ENCODE measurements at places on chromosomes 7 and 10. TPM values are rescaled to one million over a fixed set of nuclear protein-coding genes. Genes with fewer than 3 reads are reported as not detected.

PRPF18 gene
- 31.2 TPM for total RNA-seq

FKBP6 gene
- total RNA-seq, result not detected

ZCCHC24 gene
- 0.43 TPM for total RNA-seq

ADRB1 gene
- total RNA-seq, result not detected

ZEB1 gene
- 56.8 TPM for total RNA-seq

SLC39A12 gene
- not detected for total RNA-seq

ITPRID1 gene
- not detected for total RNA-seq

RHOBTB1 gene
- total RNA-seq, result not detected

LMOD2 gene
- total RNA-seq, result not detected

EEPD1 gene
- total RNA-seq, result 1.4 TPM

ASB4 gene
- total RNA-seq, result not detected

GRCh38 chr10:71842856-71843686 lies 8.0 kb downstream of the PSAP start:
- no peak for DNase-seq

GRCh38 chr10:60944058-60944909 lies at the start of gene RHOBTB1:
Gene RHOBTB1 (minus strand): TSS chr10:60944185. CDS start chr10:60911542, 32,643 bp downstream.
- no peak for DNase-seq

DNA sequence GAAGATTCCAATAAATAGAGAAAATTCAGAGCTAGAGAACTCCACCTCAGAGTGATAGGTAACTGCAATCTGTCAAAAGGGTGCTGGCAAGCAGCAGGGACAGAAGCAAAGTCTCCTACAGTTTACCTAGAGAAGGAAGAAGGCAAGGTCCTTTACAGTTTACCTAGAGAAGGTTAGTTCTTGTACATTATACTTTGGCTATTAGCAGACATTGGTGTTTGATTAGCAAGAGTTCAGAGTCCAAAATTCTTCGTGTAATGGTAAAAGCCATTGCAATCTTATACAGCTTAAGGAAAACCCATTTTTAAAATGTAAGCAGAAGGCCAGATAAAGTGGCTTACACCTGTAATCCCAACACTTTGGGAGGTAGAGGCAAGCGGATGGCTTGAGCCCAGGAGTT lies 45.9 kb downstream of the SLC25A13 start:
- DNase-seq, result no peak

DNA sequence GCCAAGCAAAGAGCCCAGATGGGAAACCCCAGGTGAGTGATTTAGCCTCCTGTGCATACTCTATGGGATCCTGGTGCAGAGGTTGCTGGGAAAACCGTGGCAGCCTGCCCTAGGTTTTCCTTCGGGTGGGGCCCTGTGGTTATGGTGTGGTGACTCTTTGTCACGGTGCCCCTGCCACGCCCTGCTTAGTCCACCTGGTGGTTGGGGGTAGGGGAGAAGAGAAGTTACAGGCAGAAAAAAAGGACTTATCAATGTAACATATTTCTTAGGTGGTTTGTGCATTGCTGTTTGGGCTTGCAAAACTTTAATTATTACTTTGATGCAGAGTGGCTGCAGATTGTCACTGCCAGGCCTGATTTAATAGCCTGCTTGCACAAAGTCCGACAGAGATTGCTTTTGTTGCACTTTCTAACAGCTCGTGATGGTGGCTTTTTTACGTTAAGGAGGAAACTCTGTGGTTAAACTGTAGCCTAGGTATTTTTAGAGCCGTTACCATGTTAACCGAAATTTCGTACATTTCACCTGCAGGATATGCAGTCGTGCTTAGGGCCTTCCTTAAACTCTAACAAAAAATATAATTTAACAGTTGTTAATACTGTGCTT lies 197.4 kb downstream of the RNLS start:
- no peak for DNase-seq

DNA sequence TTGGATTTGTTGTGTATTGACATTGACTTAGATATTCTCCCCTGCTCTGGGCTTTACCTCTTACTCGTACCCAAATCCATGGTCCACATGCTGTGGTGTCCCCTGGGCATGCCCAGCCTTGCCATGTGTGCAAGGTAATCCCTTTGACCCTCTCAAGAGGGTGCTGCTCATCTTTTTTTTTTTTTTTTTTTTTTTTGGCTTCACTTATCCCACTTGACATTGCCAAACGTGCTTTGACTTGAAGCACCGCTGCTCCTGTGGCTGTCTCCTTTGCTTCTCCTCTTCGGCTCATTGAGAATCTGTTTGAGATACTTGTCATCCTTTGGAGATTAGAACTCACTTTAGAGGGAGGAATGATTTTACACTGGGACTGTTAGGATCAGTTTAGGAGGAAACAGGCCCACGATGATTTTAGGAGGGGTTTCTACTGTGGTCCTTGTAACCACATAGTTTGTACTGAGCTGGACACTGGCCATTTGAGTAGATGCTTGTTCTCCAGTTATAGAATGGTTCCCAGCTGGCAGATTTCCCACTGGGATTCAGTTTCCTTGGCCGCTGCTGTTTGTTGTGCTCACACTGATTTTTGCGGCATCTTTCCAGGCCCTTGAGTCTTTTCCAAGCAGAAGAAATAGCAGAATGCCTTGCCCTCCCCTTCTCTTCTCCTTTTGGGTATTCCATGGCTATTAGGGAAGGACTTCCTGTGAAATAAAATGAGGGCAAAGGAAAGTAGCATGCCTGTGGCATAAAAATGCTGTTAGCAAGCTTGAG lies 184.8 kb downstream of the AUTS2 start:
- DNase-seq, result no peak

- no peak for DNase-seq
Observed at GRCh38 chr10:79582096-79582495, 21.9 kb upstream of the SFTPA2 start.

DNA sequence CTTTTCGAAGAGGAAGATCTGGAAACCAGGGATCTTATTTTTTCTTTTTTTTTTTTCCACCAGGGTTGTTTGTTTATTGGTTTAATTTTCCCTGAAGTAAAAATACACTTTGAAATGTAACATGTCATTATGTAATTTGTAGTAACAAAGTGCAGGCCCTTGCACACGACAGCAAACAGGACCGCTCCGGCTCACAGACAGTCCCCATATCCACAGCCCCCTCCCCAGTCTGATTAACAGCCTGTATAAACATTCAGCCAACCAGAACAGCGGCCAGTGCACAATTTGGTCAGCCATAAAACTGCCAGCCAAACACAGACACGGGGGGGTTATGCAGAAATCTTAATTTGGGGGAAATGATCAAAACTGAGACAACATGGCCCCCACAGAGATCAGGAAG lies 431.6 kb upstream of the NPVF start:
- DNase-seq, result no peak

- DNase-seq, result no peak
Observed at GRCh38 chr7:66206934-66207240, 1.8 kb downstream of the TPST1 start.

GRCh38 chr10:73593812-73594211 lies 2.7 kb upstream of the USP54 start:
- DNase-seq, result no peak

- DNase-seq, result no peak
Observed at GRCh38 chr7:104179178-104179577, 28.6 kb downstream of the ORC5 start.

DNA sequence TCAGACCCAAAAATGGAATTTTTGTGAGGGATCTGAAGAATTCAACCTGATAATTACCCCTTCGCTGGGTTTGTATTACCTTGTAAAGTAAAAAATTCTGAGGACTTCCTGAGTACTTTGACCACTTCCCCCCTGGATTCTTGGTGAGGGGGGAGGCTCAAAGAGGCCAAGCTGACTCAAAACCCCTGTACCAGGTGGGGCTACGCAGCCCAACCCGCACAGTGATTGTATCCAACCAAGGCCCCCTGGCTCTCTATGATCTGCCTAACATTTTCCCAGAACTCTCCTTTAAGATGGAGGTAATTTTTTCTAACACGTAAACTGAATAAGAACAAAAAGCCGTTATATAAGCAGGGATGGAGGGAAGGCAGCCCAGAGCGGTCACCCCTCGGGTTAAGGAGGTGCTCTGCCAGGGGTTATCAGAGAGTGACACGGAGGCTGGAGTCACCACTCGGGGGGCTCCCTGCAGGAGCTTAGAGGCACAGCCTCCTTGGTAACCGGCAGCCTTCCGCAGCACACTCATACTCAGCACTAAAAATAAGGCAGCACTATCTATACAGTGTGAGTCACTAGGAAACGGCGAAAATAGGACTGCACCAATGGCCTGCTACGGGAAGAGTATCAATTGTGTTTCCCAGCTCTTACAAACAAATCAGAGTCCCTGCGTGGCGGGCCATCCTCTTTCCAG lies 255.4 kb downstream of the ELMO1 start:
- no peak for DNase-seq

- no peak for DNase-seq
Observed at GRCh38 chr7:6648066-6648814, 11.1 kb downstream of the ZNF316 start.

- no peak for DNase-seq
Observed at GRCh38 chr7:134787720-134788119, 8.3 kb downstream of the CALD1 start.

- DNase-seq, result no peak
Observed at GRCh38 chr7:37408291-37409228, 40.1 kb downstream of the ELMO1 start.

DNA sequence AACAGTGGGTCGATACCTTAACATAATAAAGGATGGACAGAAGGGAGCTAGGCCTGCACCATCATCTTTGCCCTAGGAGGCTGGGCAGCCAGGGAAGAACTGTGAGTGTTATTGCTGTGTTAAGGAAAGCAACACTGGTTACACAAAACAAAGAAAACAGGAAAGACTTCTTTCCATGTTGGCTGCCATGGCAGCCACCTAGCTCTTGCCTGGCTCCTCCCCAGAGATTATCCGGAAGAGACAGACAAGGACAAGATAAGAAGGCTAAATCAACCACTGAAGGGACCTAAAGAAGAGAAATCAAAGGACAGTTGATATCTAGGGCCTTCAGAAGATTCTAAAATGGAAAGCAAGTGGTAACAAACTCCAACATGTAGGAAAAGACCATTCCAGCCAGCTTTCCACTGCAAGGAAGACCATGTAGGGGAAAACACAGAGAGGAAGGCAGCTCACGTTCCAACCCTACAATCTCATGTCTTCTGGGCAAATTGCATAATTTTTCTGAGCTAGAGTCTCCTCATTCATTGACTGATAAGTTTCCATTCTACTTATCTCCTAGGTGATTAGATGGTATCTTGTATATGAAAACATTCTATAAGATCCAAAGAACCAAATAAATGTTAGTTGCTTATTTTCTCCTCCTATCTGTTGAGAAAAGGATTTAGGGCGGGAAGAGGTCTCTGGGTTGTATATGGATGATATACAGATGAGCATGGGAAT lies 51.2 kb downstream of the SP8 start:
- DNase-seq, result no peak

- no peak for DNase-seq
Observed at GRCh38 chr7:82697897-82698296, 254.3 kb upstream of the CACNA2D1 start.

- DNase-seq, result no peak
Observed at GRCh38 chr7:132412435-132412834, 163.8 kb downstream of the PLXNA4 start.

DNA sequence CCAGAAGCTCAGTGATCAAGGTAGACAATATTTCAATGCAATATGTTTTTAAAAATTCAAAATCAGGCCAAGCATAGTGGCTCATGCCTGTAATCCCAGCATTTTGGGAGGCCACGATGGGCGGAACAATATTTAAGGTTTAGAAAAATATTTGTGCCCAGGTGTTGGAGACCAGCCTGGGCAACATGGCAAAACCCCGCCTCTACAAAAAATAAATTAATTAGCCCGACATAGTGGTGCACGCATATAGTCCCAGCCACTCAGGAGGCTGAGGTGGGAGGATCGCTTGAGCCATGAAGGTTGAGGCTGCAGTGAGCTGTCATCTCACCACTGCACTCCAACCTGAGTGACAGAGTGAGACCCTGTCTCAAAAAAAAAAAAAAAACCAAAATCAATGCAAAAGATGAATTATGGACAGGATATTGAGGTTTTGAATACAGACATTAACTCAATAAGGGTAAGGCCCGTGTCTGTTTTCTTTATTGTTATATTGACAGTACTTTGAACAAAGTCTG lies 913 bp upstream of the IFIT5 start:
- DNase-seq, result no peak

DNA sequence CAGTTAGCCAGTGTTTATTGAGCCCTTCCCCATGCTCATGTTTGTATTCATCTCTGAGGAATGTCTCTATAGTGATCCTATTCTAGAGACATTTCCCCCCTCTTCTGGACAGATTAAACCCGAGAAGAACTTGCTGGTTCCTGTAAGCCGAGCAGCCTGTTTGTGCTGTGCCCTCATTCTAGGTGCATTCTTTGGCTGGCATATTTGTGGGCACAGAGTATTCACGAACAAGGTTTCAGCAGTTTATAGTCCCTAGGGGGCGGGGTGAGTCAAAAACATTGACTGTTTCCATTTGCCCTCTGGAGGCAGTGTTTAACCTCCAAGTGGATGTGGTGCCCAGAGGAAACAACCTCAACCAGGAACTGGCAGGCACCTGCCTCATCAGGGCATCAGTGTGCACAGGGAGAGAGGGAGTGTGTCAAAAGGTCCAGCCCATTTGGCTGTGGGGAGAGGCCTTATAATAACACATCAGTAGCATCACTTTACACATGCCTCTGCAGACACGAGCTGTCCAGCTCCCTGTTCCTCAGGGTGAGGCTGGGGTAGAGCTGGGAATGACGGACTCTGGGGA lies 273.3 kb upstream of the LRGUK start:
- DNase-seq, result no peak

GRCh38 chr10:11235771-11236170 lies 218.1 kb downstream of the CELF2 start:
- DNase-seq, result no peak

Measured in activated naive CD4-positive, alpha-beta T cell treated with anti-CD3 and anti-CD28 coated beads, Interleukin-2, amount 50 U/mL, for 72 hours (primary cell).